Cardiac septum (tissue), 1 donor: ENCODE measurements at places on chromosomes 12 and 14.

DNA sequence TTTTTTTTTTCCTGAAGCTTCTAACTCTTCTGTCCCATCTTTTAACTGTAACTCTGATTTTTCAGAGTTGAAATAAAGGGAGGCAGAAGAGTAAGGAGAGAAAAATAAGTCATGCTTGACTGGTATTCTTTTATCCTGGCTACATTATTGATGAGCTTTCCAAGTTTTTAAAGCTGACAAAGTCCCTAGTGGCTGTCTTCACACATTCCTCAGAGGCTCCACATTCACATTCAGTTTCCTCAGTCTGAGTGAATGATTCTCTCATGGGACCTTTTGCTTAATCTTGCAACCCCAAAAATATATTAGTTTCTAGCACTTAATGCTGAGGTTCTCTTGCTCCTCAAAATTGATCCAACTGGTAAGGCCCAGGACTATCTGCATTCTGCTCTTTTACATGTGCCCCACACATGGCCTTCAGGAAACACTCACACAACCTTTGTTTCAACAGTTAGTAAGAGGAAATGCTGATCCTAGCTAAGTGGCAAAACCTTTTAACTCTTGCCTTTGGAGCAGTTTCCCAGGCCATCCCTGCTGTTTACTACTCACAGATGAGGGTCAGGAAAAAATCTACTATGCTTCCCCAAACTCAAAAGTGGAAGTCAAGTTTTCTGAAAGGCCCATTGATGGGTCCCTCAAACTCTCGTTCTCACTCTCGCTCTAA, 61.7 kb upstream of the SLC6A15 start:
- no peak for DNase-seq

DNA sequence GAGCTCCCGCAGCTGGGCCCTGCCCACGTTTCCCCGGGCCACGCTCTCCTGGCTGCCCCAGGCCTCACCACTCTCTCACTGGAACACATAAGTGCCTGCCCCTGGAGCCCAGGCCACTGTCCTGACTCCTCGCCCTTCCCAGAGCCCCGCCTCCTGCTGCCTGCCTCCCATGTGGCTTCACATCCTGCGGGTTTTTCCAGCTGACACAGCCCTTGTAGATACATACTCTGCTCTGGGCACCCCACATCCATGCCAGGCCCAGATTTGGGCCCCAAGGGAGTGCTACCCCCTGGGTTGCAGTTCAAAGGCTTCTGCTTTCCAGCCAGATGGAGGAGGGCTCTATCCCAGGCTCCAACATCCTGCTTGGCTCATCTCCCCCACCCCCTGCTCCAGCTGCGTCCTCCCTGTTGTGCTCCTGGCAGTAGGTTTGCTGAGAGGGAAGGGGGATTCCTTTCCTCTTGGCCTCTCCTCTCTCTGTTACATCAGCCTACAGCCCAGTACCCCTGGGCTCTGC, 60.1 kb downstream of the TSPAN9 start:
- DNase-seq: peak; percentile 91

DNA sequence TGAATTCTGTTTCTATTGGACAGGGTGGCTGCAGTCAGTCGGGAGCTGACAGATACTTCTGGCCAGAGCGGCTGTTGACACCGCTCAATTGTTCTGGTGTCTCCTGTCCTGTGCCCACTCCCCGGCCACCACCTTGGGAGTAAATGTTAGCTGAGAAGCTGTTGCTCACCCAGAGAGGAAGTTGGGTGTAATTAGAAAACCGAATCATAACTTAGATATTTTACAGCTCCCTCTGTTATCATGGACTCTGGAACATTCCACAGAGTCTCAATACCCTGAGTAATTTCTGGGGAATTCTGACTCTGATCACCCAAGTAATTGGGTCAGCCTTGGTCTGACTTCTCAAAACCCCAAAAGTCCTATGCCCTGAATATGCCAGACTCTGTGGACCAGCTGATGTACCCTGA, 58.3 kb upstream of the RFLNA start:
- DNase-seq: no peak

DNA sequence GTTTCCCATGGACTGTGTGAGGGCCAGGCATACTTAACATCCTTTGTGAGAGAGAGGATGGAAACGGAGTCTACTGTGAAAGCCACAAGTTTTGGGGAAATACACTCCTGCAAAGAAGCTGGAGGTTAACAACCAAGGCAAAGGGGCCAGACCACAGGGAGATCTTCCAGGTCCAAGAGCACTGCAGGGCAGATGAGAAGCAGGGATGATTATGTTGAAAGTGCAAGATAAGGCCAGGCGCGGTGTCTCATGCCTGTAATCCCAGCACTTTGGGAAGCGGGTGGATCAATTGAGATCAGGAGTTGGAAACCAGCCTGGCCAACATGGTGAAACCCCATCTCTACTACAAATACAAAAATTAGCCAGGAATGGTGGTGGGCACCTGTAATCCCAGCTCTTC, 15.1 kb downstream of the COQ6 start:
- DNase-seq: no peak
